ENCODE measurements at places on chromosomes 12 and 14. TPM values are rescaled to one million over a fixed set of nuclear protein-coding genes. Genes with fewer than 3 reads are reported as not detected.

The DPY19L2 gene
- not detected for total RNA-seq

GRCh38 chr12:91072931-91073330, 15.1 kb upstream of the KERA start:
- no peaks in the 10 kb centered on the region for H3K4me1 ChIP-seq
- H3K36me3 ChIP-seq: no peaks in the 10 kb centered on the region
- H3K27me3 ChIP-seq: no peaks in the 10 kb centered on the region
- no peak overlapping the region for H3K27ac ChIP-seq
- no peak for DNase-seq

GRCh38 chr14:64684091-64684490, 20.1 kb upstream of the PLEKHG3 start:
- no peaks in the 10 kb centered on the region for H3K27me3 ChIP-seq
- H3K36me3 ChIP-seq: no peaks in the 10 kb centered on the region
- H3K4me1 ChIP-seq: no peaks in the 10 kb centered on the region
- no peak overlapping the region for H3K27ac ChIP-seq
- no peak for DNase-seq

- no peaks in the 10 kb centered on the region for H3K36me3 ChIP-seq
- no peak overlapping the region for H3K27ac ChIP-seq
- no peaks in the 10 kb centered on the region for H3K4me1 ChIP-seq
- DNase-seq: no peak
These were observed 75.2 kb upstream of the RPH3A start for GRCh38 chr12:112716099-112717093.

DNA sequence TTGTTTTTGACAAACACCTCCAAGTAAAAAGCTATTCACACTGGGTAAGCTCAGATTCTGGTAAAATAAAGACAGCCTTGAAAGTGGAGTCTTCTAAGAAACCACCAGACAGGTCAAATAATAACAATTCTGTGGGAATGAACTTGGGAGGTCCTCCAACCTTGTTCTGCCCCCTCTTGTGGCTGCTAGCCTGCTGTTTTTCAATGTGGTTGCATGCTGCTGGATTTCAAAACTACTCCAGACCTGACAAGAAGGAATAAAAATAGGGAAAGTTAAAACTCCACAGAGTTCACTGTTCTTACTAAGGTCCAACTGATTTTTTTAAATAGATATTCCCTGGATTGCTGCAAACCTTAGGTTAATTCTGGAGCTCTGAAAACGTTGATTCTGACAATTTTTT, 32.2 kb upstream of the RIN3 start:
- no peaks in the 10 kb centered on the region for H3K27me3 ChIP-seq
- H3K27ac ChIP-seq: no peak overlapping the region
- no peaks in the 10 kb centered on the region for H3K36me3 ChIP-seq
- no peaks in the 10 kb centered on the region for H3K4me1 ChIP-seq

The HOXC9 gene
- not detected for total RNA-seq

The COCH gene
- not detected for total RNA-seq

DNA sequence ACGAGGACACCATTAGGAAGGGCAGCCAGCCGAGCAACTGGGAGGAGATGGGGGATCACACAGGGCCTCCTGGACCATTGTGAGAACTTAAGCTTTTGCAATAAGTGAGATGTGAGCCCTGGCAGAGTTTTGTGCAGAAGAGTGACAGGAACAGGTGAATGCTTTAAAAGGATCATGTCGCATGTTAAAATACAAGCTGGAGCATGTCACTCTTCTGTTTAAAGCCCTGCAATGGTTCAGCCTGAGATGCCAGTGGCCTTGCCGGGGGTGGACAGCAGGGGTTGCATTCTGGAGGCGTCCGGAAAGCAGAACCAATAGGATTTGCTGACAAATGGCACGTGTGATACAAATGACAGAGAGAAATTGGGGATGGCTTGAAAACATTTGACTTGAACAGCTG, 137.5 kb upstream of the RFLNA start:
- no peak overlapping the region for H3K27ac ChIP-seq
- no peaks in the 10 kb centered on the region for H3K4me1 ChIP-seq
- H3K27me3 ChIP-seq: no peaks in the 10 kb centered on the region
- H3K36me3 ChIP-seq: no peaks in the 10 kb centered on the region
- H3K4me3 ChIP-seq: no peak overlapping the region
- no peak for DNase-seq

GRCh38 chr12:32107359-32108267, 966 bp downstream of the BICD1 start:
- H3K4me1 ChIP-seq: no peaks in the 10 kb centered on the region
- peak overlapping the region; percentile 81 for H3K4me3 ChIP-seq
- no peak for DNase-seq
- no peak overlapping the region for H3K27ac ChIP-seq

DNA sequence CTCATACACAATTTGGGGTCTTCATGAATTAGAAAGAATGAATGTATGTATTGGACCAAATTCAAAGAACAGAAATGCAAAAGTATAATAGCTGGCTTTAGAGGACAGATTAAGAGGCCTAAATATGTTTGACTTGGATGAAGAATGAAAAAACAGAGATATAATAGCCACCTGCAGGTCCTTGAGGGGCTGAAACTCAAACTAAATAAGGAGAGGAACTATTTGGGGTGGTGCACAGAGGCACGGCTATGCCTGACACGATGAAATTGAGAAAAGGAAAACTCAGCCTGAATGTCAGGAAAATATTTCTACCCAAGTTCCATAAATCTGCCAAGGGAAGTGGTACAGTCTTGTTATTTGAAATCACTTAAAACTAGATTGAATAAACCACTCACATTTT, 222.9 kb upstream of the DDHD1 start:
- no peaks in the 10 kb centered on the region for H3K27me3 ChIP-seq
- DNase-seq: no peak
- no peak overlapping the region for H3K4me3 ChIP-seq

- no peak overlapping the region for H3K27ac ChIP-seq
- DNase-seq: no peak
- H3K27me3 ChIP-seq: no peaks in the 10 kb centered on the region
- no peaks in the 10 kb centered on the region for H3K4me1 ChIP-seq
These were observed 256.7 kb downstream of the ITPR2 start for GRCh38 chr12:26576266-26576665.

DNA sequence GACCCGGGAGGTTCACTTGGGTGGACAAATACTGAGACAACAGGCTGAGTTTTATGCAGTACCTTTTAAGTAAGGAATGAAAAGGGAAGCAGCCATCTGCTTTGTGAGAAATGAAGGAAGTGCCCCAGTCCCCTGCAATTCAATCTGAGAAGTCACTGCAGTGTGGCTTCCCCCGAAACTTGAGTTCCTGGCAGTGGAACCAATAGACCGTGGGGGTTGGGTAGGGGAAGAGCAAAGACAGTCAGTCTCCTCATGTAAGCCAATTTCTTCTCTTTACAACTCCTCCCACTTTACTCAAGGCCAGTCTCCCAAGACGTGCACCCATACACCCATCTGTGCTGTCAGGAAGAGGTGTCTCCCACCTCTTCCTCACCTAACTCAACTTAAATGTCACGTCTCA, 206.5 kb downstream of the BCAT1 start:
- no peaks in the 10 kb centered on the region for H3K4me1 ChIP-seq
- H3K27me3 ChIP-seq: no peaks in the 10 kb centered on the region
- H3K27ac ChIP-seq: no peak overlapping the region
- H3K36me3 ChIP-seq: no peaks in the 10 kb centered on the region

The LRP1-AS gene
- not detected for total RNA-seq

GRCh38 chr14:51071857-51072256, 23.0 kb downstream of the TRIM9 start:
- no peaks in the 10 kb centered on the region for H3K27me3 ChIP-seq
- DNase-seq: no peak
- no peaks in the 10 kb centered on the region for H3K36me3 ChIP-seq
- no peak overlapping the region for H3K4me3 ChIP-seq
- no peak overlapping the region for H3K27ac ChIP-seq

The FRMD6 gene
- total RNA-seq: 6.1 TPM

DNA sequence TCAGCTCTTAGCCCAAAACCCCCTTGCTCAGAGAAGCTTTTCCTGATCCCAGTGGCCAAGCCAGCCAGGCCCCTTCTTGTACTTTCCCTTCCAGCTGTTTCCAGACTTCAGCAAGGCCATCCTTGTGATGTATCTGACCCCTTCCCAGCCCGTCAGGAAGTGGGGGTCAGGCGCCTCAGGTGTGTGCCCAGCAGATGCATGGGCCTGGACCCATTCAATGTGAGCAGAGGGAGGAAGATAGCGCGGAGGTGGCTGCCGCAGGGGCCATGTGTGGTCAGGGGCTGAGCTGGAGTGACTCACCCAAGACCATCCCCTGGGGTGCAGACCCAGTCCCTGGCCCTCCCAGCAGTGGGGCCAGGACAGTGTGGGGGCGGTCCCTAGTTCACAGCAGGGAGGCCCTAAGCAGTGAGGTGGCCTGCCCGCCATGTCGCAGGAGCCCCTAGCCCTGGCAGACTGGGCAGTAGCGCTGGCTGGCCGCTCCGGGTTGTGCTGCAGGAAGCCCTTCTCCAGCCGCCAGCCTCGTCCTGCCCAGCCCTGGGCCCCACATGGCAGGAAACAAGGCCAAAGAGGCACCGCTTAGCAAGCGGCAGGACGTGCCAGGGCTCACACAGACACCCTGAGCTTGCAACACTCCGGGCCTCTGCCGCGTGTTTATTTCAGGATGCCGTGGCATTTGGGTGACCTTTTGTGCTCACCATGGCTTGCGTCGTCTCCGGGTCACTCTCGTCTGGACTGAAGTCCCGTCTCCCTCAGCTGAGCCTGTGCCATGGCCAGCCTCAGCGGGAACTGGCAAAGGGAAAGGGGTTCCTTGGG, 12.0 kb downstream of the ADSS1 start:
- peak; percentile 96 for DNase-seq
- H3K27me3 ChIP-seq: no peaks in the 10 kb centered on the region
- H3K4me3 ChIP-seq: no peak overlapping the region
- no peaks in the 10 kb centered on the region for H3K36me3 ChIP-seq

The BATF gene
- total RNA-seq: 0.67 TPM

DNA sequence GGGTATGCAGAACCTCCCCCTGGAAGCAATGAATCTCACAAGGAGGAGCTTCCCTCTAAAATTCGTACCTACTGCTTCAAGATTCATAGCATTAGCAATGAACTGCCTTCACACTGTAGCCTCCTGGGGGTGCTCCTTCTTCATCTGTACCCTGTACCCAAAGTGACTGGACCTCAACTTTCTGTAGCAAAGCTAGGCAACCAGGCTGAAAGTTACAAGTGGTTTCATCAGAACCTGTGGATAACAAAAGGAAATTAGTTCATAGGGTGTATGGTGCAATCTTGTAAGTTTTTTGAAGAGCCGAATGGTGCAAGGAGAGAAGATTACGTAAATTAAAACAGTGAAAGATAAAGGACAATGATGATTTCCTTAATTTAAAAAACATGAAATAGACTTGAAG, 1541.7 kb upstream of the FLRT2 start:
- H3K27ac ChIP-seq: no peak overlapping the region
- H3K4me3 ChIP-seq: no peak overlapping the region

The TARBP2 gene
- total RNA-seq: 15.1 TPM

- no peak for DNase-seq
- no peaks in the 10 kb centered on the region for H3K4me1 ChIP-seq
- H3K27me3 ChIP-seq: peaks cover 13% of the 10 kb centered on the region
- no peak within 1 kb of the TSS for H3K4me3 ChIP-seq
- H3K36me3 ChIP-seq: no peaks in the 10 kb centered on the region
These were observed at the start of gene UNC79 for GRCh38 chr14:93430315-93431035. TSS of gene UNC79 (plus strand) at chr14:93430939. CDS start at chr14:93431030, 91 bp downstream.

- no peak overlapping the region for H3K4me3 ChIP-seq
- peak; percentile 91 for DNase-seq
- H3K27ac ChIP-seq: no peak overlapping the region
- no peaks in the 10 kb centered on the region for H3K36me3 ChIP-seq
These were observed 26.9 kb downstream of the DAAM1 start for GRCh38 chr14:59215322-59215721.

DNA sequence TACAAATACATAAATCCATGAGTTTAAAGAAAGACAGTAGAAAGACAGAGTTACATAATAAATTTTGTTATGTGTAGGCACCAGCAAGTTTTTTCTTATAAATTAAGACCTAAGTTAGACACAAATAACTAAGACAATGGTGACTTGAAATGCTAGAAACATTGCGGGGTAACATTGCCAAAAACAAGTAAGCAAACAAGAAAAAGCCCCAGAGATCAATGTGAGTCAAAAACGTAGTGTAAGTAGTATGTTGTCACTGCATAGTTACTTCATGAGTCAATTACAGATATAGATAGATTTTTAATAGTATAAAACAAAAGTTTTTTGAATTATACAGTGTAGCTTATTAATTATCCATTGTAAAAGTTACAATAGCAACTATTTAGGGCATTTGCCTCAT, 83.4 kb downstream of the CNTN1 start:
- no peak overlapping the region for H3K27ac ChIP-seq
- DNase-seq: no peak
- H3K4me1 ChIP-seq: no peaks in the 10 kb centered on the region
- no peaks in the 10 kb centered on the region for H3K27me3 ChIP-seq
- no peak overlapping the region for H3K4me3 ChIP-seq

The IFT43 gene
- total RNA-seq: 17.8 TPM

Data from right lobe of liver (tissue), 6 donors.